ENCODE measurements at places on chromosomes 3 and 15.

- DNase-seq: no peak
These were observed 325.0 kb downstream of the OTOL1 start for GRCh38 chr3:161821591-161821990.

DNA sequence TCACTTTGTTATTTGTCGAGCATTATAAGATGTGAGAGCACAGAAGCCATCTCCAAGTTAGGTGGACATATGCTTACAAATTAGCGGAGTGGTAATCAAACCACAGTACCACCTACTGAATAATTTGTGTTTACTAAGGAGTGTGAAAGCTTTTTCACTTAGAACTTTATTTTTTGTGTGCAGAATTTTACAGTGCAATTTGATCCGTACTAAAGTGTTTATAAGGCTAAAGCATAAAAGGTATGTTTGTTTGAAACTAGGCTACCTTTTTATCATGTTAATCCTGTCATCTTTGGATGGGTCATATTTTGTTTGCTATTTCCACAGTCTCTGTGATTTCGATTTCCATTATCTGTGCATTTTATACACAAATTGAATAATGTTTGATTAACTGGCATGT lies 37.5 kb downstream of the MAP2K5 start:
- DNase-seq: no peak

DNA sequence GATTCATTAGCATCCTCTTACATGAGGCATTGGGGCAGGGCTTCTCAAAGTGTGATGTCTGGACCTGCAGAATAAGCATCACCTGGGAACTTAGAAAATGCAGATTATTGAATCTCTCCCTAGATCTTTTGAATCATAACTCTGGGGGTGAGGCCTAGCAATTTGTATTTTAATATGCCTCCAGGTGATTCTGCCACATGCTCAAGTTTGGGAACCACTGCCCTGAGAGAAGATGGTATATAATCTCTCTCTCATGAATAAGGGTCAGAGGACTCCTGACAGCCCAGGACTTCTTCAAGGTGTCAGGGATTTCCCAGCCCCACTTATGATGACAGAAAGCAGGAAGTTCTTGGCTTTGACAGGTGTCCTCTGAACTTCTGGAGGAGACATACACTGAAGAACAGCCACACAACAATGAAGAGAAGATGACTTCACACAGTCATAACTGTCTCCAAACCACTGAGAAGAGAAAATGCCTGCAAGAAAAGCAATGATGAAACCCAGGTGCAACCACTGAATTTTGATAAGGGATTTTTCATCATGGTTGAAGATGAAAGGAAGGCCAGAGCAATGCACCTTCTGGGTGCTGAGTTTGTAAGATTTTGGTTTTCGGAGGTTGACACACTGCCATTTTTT lies 211.9 kb upstream of the MRPL3 start:
- DNase-seq: no peak

DNA sequence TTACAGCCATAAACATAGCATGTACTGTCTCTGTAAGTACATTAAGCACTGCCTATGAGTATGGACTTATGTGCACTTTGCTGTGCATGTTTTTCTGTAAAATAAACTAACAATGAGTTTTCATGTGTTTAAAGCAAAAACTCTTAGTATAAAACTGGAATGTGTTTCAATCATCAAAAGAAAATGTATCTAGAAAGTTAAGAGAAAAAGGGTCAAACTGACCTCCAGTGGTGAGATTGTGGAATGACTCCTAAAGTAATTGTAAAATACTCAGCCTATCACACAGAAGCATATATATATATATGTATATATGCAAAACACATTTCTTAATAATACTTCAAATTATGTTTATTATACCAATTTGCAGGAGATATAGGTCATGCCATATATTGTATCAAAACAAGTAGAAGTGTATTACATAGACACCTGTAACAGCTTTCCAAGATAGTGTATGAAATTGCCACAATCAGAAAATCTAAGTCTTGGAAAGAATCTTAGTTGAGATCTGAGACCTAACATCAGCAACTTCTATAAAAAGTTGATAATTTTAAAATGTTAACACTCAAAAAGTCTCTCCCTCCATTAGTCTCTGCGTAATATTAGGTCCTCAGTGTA lies 199.6 kb downstream of the FMN1 start:
- DNase-seq: no peak

DNA sequence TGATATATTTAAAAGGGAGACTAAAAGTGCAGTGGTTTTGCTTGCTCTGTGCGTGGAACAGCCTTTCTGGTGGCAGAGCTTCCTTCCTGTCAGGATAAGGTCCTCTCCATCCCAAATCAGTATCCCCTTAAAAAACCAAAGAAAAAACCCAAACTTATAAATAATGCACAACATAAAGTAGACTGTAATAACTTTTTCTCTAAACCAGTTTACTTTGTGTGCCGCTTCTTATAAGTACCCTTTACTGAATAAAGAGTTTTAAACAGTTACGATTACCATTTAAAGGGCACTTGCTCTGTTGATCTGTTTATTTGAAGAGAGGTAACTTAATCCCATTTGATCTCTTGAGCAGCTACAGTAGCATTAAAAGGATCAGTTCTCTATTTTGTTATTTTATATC lies 2.5 kb downstream of the PIK3CA start:
- DNase-seq: no peak

GRCh38 chr3:190059242-190059590 lies 61.5 kb downstream of the P3H2 start:
- no peak for DNase-seq

- DNase-seq: no peak
These were observed 14.1 kb upstream of the FANCD2 start for GRCh38 chr3:10012106-10012505.

DNA sequence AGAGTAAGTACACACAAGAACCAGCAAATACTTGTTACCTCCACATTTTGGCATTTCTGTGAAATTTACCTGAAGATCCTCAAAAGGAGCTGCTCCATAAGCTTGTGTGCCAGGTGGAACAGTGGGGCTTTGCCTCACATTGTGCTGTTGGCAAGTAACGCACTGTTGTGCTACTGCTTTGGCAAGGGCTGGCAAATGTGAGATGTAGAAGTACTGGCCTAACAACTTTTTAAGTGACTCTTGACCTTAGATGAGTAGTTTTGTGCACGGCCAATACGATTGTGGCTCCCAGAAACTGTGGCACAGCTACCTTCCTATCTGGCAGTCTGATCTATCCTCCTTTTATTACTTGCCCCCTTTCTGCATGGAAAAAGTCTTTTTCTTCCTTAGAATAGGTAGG lies 337.0 kb downstream of the KCNH8 start:
- no peak for DNase-seq

DNA sequence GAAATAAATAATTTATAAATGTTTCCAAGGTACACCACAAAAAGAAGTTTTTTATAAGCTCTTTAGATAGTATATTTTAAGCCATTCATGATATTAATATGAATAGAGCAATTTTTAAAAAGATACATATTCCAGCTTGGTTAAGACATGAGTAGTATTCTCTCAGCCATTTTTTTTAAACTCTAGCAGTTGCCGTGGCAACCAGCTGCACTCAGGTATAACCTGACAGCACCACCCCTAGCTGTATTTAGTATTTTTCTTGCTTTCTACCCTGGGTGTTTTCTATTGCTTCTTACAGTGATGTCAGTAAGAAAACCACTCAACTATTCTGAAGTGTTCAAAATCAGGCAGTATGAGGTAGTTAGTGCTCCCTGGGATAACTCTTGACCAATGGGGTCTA lies 496.3 kb upstream of the CNTN3 start:
- no peak for DNase-seq

- DNase-seq: no peak
These were observed 53.9 kb upstream of the ITGA11 start for GRCh38 chr15:68485721-68486360.

DNA sequence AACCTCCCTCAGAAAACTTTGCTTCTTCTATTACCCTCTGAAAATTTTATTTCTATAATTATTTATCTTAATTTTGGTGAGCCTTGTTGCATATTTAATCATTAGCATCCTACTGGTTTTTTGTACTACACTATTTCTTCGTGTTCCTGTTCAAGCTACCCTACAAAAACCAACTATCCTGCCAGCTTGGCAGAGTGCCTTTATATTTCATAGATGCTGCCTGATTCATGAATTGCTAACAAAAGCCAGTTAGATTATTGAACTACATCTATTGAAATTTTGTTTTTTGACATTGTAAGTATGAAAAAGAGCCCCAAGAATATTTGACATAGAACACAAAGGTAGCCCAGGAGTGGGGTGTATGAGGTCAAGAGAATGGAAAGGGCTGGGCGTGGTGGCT lies 78.9 kb downstream of the CD200R1L start:
- no peak for DNase-seq

GRCh38 chr3:171956705-171957104 lies 82.7 kb upstream of the FNDC3B start:
- DNase-seq: no peak

GRCh38 chr3:12349895-12350811 lies 61.3 kb downstream of the PPARG start:
- no peak for DNase-seq

DNA sequence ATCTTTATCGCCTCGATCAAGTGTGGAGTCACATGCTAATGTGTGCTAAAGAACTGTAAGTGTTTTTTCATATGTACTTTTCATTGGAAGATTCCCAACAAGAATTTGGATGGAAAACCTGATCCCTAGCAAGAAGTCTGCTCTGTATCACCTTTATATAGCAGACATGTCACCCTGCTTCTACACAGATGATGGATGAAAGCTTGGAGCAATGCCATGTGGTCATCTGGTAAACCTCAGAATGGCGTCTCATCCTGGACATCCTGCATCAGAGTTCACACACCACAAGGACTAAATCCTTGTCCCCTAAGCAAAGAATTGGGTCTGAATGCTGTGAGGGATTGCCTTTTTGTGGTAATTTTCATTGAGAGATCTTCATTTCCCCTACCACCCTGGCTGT lies 42.1 kb upstream of the CTDSPL start:
- DNase-seq: no peak

GRCh38 chr15:67335026-67335425 lies 80.4 kb downstream of the IQCH start:
- no peak for DNase-seq

DNA sequence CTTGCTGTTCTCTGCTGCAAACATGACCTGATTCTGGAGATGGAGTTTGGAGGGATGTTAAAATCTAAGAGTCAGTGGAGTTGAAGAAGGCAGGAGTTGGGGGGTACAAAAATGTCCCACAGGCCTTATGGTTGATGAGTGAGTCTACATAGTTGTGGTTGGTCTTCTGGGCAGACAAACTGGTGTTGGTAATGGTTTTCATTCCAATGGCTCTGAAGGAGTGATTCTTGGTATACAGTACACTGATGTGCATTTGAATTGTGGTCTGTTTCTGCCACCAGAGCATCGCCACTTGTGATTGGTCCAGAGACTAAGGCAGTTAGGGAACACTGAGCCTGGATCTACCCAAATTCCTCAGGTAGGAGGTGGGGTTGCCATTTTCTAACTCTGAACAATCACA lies 514.1 kb upstream of the CFAP20DC start:
- DNase-seq: no peak

- no peak for DNase-seq
These were observed 2.7 kb downstream of the MECOM start for GRCh38 chr3:169660709-169661360.

DNA sequence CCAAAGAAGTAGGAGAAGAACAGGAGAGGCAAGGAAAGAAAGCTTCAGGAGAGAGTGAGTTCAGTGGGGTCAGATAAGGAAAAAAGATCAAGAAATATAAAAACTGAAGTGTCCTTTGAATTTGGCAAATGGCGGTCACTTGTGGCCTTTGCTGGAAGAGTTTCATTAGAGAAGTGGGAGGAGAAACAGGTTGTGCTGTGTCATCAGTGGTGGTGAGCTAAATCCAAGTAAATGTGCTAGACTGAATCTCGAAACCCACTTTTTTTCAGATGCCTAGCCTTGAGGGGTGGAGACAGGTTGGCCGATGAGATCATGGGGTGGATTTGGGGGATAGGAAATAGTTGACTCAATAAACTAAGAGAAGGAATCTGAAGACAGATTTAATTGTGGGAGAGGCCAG lies 43.7 kb downstream of the CHRD start:
- no peak for DNase-seq

GRCh38 chr3:24315971-24316370 lies 178.7 kb downstream of the THRB start:
- no peak for DNase-seq

DNA sequence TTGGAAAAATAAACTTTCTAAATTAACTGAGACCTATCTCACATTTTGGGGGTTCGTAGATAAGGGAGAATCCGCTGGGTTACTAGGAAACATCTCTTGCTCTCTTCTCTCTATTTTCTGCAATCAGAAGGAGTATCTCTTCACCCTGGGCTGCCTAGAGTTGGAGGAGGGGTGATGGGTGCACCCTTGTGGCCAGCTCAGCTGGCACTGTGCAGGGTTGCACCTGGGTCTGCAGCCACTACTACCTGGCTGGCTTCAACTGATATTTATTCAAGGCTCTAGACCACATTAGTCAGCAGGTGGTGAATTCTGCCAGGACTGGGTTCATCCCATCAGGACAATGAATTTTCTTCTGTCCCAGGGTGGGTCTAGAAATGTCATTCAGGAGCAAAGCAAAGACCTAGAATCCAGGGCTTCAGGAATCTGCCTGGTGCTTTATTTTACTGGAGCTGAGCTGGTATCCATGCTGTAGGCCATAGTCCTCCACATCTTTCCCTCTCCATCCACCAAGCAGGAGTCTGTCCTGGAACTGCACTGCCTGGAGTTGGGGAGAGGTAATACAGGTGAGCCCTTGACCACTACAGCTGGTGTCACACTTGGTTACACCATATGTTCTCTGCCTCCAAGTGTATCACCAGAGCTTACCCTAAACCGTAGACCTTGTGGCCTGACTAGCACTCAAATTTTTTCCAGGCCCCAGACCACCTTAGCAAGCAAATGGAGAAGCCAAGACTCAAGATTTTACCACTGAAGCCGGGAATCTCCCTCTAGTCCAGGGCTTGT lies 14.0 kb downstream of the OR5K4 start:
- no peak for DNase-seq

DNA sequence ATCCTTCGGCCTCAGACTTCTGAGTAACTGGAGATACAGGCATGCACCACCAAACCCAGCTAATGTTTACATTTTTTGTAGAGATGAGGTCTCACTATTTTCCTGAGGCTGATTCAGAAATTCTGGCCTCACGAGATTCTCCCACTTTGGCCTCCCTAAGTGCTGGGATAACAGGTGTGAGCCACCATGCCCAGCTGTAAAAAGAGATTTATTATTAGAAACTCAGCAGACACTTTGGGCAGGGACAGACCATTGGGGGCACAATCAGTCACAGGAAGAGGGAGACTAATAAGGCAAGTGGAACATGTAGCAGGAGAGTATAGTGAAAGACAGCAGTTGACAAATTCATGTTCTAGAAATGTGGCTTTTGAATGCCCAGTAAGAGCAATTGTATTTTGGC lies 249.2 kb downstream of the CBLB start:
- no peak for DNase-seq

DNA sequence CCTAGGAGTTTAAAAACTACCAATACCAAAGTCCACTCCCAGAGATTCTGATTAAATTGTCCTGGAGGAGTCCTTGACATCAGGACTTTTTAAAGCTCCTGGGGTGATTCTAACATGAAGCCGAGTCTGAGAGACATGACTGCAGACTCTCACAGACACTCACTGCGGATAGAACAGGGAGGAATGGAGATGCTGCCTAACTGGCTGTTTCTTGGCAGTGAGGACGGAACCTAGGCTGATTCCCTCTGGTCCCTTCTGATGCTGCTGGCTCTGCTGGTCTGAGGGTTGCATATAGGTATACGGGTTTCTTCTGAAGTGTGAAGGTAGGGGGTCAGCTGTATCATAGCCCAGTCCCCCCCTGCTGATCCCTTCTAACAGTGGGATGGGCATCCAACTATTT lies 1.3 kb upstream of the HRG start:
- no peak for DNase-seq

All from NCI-H187 treated with DMSO at 0.1 percent for 48 hours (cell line).